ENCODE measurements at places on chromosomes 5 and 9.

DNA sequence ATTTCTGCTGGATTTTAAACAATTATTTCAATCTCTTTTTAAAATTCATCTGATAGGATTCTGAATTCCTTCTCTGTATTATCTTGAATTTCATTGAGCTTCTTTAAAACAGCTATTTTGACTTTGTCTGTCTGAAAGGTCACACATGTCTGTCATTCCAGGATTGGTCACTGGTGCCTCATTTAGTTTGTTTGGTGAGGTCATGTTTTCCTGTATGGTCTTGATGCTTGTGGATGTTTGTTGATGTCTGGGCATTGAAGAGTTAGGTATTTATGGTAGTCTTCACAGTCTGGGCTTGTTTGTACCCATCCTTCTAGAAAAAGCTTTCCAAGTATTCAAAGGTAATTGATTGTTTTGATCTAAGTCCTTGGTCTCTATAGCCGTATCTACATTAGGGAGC is 39.1 kb downstream of the DENND4C start:
- no peak for DNase-seq

DNA sequence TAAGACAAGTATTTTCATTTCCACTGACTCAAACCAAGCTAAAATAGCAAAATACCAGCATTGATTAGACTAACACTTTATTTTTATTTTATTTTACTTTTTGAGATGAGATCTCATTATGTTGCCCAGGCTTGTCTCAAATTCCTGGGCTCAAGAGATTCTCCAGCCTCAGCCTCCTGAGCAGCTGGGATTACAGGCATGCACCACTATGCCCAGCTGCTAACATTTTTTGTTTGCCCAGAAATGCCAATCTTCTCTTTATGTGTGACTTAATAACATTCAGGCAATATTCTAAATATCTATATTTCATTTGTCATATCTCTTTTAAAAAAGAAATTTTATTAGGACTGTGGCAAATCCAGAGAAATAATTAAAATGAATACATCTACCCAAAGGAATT is 55.0 kb downstream of the OXCT1 start:
- DNase-seq = no peak

- DNase-seq = no peak
Measured at GRCh38 chr5:71982717-71983395, 124.4 kb upstream of the MAP1B start.

GRCh38 chr5:38069360-38069759 is 189.0 kb upstream of the EGFLAM start:
- DNase-seq = no peak

DNA sequence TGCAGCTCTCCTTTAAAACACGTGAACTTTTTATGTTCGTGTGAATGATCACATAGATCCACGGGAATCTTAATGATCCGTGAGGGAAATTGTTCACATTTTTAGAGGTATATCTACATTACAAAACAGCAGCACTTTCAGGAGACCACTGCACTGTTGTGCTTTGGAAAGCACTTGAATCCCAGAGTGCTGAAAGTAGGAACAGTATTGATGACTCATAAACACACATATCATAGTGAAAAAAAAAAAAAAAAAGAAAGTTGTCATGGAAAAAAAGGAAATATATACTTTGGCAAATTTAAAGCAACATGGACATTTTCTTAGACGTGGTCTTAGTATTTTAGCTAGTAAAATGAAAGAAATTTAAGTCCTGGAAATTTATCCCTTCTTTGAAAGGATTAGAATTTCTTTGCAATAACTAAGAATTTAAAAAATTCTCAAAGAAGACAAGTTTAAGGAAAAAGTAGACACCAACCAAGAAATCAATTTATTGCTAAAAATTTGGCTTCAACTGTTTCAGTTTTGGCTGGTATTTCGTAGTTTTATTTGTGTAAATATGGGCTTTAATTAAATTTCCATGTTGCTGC is 55.4 kb downstream of the ADGRV1 start:
- DNase-seq = no peak

DNA sequence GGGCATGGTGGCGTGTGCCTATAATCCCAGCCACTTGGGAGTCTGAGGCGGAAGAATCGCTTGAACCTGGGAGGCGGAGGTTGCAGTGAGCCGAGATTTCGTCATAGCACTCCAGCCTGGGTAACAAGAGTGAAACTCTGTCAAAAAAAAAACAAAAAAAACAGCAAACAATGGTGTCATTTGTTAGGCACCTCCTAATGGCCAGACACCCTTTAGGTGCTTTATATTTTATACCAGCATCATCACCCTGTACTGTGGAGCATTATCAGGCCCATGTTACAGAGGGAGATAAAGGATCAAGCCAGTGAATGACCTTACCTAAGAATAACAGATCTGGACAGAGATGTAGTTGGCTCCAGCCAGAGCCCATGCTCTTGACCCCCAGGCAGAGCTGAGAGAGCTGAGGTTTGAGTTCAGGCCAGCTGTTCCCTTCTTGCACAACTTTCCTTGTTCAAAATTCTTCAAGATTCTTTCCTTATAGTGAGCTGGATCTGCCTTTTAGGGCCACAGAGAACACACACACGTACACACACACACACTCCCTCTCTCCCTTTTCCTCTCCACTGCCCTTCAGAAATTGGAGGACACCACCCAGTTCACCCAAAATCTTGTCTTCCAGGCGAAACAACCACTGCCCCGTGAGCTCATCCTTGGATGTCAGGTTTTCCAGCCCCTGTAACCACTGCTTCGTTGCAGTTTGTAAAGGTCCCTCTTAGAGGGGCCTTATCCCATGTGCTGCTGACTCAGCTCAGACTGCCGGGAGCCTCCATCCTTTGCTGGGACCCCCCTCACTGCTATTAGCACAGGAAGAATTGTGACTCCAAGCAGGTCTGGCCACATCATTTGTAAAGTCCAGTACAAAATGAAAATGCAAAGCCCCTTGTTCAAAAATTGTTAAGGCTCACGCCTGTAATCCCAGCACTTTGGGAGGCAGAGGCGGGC is 10.4 kb upstream of the PTGES start:
- DNase-seq = peak; percentile 33

DNA sequence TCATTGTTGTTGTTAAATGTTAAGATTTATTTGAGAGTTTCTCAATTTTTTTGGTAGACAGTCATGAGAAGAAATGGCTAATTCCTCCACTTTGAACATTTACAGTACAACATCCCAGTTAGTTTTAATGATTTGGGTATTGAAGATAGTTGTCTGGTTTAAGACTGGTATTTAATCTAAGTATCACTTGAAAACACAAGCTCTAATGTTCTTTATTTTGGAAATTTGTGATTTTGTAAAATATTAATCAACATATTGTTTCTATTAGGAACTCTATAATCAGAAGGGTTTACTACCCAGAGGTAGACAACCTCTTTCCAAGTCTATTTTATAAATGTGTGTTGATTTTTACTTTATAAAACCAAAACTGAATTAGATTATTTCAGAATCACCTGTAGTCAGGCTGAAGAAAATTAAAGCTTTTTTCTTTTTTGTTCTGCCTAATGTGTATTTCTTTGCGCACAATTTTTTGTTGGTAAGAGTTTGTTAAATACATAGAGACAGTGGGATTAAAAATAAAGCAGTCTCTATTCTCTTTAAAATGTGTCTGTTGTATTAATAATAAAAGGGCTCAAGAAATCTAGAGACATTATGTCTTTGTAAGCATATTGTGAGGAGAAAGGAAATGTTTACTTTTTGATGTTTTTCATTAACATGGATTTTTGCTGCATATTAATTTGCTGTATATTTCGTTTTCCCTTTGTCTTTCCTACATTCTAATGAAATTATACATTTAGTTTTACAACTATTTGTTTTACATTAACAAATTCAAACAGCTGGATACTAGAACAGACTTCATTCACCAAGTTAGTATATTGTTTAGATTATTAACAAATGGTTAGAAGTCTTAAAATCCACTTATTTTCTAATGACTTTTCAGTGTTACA is 3.9 kb upstream of the PURA start:
- DNase-seq = no peak

DNA sequence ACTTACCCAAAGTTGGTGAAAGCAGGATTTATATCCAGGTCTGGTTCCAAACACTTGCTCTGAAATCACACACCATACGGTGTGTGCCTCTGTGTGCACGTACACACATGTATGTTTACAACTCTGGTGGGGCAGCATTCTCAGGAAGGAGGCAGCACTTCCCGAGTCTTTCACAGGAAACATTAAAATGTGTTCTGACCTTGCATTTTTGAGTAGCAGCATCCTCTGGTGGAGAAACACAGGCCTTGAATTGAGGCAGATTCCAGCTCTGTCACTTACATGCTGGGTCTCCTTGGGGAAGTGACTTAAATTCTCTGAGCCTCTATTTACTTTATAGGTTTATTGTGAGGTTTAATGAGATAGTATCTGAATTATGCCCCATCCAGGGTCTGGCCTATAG is 126.4 kb downstream of the RGS3 start:
- no peak for DNase-seq

- DNase-seq = no peak
Measured at GRCh38 chr5:171316258-171317121, 7.4 kb downstream of the TLX3 start.

GRCh38 chr5:145778144-145778900 is 56.8 kb downstream of the PRELID2 start:
- DNase-seq = no peak

GRCh38 chr9:107273634-107274033 is 9.4 kb upstream of the RAD23B start:
- DNase-seq = no peak

DNA sequence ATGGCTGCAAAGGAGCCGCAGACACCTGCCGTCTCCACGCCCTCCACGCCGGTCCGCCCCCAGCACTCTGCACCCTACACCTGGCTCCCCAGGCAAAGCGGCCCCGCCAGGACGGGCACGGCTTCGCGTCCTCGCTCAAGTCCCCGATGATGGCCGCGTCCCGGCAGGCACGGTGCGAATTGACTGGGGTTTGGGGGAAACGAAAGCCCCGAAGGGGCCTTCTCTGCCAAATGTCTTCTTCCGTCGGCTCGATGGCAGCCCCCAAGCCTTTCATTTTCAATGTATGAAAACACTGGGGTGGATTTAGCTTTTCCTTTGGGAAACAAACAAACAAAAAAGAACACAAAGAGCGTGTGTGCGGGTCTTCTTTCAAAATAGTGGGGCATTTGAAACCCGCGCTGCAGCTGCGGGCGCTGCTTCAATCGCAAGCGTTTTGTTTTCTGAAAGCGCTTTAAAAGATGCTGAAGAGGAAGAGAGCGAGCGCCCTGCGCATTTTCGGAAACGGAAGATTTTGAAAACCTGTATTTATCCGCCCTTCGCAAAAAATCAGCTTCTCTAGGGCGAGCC is 160.0 kb downstream of the RMI1 start:
- DNase-seq = no peak

GRCh38 chr5:120499876-120500563 is 35.9 kb downstream of the PRR16 start:
- DNase-seq = no peak

GRCh38 chr9:31520301-31521085 is 864.0 kb upstream of the ACO1 start:
- no peak for DNase-seq

DNA sequence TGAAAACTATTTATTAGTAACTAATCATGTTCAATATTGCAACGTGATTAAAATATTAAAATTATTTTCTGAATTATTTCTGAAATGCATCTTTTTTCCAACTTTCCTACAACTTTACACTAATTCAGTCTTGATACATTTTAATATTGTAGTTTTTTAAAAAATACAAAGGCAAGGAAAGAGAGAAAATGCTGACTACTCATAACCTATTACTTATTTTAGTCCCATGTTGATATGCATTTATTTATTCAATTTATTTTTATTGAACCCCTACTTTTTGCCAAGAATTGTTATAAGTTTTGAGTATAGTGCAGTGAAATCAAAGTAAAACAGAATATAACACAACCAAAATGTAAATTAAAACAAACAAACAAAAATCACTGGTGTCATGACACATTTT is 978.2 kb downstream of the CDH9 start:
- DNase-seq = no peak

- DNase-seq = no peak
Measured at GRCh38 chr9:105678163-105678562, 15.9 kb downstream of the TAL2 start.

- no peak for DNase-seq
Measured at GRCh38 chr9:38038307-38039089, 30.5 kb downstream of the SHB start.

Measured in GM04504 (cell line).